Forelimb muscle (tissue), 1 donor: ENCODE measurements at places on chromosomes 11 and 22. TPM values are rescaled to one million over a fixed set of nuclear protein-coding genes. Genes with fewer than 3 reads are reported as not detected.

OR51B5 gene
- polyA plus RNA-seq, result 0.15 TPM

TEX12 gene
- polyA plus RNA-seq, result 0.33 TPM

PITPNM1 gene
- polyA plus RNA-seq, result 6.3 TPM

OR4C11 gene
- polyA plus RNA-seq, result not detected

OR5B3 gene
- not detected for polyA plus RNA-seq

OR52N4 gene
- polyA plus RNA-seq, result not detected

OR8D1 gene
- 0.05 TPM for polyA plus RNA-seq

PNPLA3 gene
- polyA plus RNA-seq, result 0.43 TPM

OR52I1 gene
- polyA plus RNA-seq, result not detected

GRCh38 chr11:116869610-116870009, 32.2 kb upstream of the APOA1 start:
- DNase-seq, result no peak

- DNase-seq, result no peak
Measured at GRCh38 chr22:19904174-19904856, 37.3 kb upstream of the COMT start.

GRCh38 chr22:35506259-35506570, 34.4 kb upstream of the RASD2 start:
- no peak for DNase-seq

DNA sequence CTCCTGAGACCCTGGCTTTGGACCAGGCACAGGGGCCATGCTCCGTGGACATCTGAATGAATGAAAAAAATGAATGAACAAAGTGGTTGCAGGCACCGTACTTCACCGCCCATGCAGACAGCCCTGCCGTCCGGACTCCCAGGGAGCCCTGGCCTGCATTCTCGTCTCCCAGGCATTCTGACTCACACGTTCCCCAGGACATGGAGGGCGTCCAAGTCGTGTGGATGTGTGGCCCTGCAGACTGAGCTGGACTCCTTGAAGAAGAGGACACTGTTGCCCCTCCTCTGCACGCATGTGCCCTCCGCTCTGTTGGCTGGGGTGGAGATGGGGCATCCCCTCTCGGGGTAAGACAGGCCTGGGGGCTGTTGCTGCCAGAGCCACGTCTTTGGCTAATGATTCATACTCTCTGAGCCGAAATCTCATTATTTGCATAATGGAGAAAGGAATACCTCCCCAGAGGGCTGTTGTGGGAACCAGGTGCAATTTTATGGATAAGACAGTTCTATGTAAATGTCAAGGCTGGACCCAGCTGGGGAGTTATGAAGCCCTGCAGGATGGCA, 49.7 kb downstream of the RTL6 start:
- peak; percentile 39 for DNase-seq

- peak; percentile 65 for DNase-seq
Measured at GRCh38 chr11:17828311-17828751, 93.8 kb downstream of the KCNC1 start.

DNA sequence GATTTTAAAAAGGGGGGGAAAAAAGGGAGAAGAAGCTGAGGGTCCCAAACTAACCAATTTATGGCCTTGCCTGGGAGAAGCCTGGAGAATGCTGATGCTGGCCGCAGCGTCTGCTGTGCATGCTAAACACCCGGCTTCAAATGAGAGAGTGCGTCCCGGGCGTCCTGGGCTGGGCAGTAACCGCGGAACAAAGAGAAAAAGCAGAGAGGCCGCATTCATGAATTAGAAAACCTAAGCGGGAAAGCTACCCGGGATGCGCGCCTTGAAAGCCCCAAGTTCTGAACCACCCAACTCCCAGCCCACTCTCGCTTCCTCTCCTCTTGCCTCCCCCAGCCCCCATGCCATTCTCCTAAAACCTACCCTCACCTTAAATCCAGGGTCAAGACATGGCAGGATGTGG, 6.5 kb downstream of the MN1 start:
- no peak for DNase-seq

DNA sequence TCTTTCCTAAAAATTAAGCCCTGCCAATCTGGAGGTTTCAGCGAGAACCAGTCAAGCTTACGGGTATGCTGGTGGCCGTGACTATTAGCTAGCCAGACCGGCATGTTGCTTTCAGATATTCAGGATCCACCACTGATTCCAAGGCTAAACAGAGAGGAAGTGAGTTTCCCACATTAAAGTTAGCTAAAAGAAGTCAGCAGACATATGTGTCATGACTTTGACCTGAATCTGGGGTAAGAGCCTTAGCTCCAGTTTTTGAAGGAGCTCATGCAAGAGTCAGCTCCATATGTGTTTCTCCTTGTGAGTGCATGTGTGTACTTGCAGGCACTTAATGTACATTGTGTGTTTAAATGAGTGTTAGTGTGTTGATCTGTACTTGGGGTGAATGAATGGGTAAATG, 1.4 kb downstream of the ZFPL1 start:
- DNase-seq, result no peak

GRCh38 chr11:2172676-2173075, 1.1 kb upstream of the TH start:
- no peak for DNase-seq

- DNase-seq, result no peak
Measured at GRCh38 chr11:2718817-2719438, 19.1 kb upstream of the KCNQ1OT1 start.

GRCh38 chr22:45834241-45834640, 142.7 kb downstream of the WNT7B start:
- DNase-seq, result no peak

DNA sequence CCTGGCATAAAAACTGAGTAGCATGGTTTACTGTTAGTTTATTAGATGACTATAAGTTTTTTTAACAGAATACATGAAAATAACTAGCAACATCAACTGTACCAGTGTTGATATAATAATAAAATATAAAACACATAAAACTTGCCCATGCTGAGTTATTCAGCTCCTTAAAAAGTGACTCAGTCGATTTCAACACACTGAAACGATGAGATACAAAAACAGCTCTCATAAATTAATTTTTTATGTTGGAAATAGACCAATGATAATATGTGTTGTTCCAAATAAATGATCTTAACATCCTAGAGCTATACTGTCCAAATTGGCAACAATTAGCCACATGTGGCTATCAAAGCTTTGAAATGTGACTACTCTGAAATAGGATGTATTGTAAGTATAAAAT, 15.9 kb downstream of the PDGFD start:
- DNase-seq, result no peak
